ENCODE measurements at places on chromosomes 11 and 22.

- no peak for DNase-seq
Observed at GRCh38 chr11:87451395-87451794, 413.7 kb downstream of the TMEM135 start.

DNA sequence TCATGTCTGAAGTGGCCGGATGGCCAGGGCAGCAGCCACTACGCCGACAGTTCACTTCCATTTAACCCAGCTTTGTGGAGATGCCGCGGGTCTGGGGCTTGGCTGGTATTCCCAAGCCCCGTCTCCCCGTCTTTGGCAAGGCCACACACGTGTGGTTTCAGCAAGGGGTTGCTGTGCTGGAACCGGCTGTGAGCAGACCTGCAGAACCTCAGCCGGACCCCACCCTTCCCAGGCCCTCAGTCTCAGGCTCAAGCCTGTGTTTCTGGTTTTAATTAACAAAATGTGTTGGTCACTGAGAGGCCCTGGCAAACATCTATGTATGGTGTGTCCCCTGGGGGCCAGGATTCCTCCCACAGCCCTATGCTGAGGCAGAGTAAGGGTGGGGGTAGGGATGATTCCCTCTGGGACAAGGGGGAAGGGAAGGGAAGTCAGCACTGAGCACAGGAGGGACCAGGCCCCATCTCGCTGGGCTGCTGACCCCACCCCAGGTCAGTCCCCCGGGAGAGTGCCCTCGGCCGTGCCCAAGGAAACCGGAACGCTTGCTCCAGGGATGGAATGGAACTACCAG is 9.3 kb downstream of the OSBPL5 start:
- DNase-seq: no peak

GRCh38 chr22:47808236-47808635 is 1045.8 kb downstream of the TBC1D22A start:
- DNase-seq: no peak

- no peak for DNase-seq
Observed at GRCh38 chr11:111834432-111835163, 36.8 kb downstream of the ALG9 start.

GRCh38 chr22:39265143-39265886 is 20.5 kb upstream of the PDGFB start:
- DNase-seq: no peak

DNA sequence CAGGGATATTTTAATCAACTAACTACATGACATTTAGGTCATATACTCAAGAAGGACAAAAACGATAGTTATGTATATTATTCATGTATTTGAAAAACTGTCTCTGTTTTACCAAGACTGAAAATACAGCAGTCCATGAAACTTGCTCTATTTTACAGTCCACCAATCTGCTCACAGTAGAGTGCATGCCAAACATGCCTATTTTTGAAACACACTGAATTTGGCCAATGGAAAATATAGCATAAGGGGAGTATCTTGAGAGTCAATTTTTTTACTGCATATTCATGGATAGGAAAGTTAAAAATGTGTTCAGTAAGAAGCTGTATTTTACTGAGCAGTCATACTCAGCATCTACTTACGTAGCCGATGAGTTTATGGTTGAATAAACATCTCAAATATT is 621.2 kb upstream of the CHORDC1 start:
- no peak for DNase-seq

GRCh38 chr11:78361228-78361627 is 56.4 kb downstream of the GAB2 start:
- DNase-seq: no peak

- no peak for DNase-seq
Observed at GRCh38 chr22:49726701-49727101, 101.0 kb downstream of the BRD1 start.

DNA sequence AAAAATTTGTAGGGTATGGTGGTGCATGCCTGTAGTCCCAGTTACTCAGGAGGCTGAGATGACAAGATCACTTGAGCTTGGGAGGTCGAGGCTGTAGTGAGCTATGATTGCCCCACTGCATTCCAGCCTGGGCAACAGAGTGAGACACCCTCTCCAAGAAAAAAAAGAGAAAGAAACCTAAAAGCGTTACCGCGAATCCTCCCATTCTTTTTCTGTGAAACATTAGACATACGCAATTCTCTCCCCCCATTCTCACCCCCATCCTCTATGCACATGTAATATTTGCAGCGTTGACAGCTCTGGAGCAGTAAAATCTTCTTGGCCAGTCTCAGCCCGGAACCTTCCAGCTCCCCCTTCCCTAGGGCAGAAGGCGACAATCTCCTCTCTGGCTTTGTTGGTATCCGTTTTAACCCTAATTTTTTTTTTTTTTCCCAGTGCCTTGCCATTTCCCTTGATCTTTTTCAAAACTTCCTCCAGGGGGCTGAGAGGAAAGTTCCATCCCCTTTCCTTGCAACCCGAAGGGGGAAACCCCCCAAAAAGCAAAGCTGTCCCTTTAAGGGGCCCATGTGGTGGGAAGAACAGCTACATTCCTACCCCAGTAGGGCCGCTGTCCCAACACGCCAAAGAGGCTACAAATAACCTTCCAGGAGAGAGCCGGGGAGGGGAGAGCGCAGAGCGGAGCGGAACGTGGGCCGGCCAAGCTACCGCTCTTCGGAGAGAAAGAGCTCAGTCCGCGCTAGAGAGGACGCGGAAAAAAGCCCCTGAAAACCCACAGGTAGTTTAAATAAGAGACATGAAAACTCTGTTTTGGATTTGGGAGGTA is 1.9 kb downstream of the LRP4 start:
- peak; percentile 33 for DNase-seq

GRCh38 chr11:79152511-79152910 is 288.3 kb downstream of the TENM4 start:
- DNase-seq: no peak

- DNase-seq: no peak
Observed at GRCh38 chr11:19777039-19777376, 64.4 kb downstream of the NAV2 start.

- no peak for DNase-seq
Observed at GRCh38 chr11:73969991-73970800, 12.4 kb downstream of the UCP2 start.

DNA sequence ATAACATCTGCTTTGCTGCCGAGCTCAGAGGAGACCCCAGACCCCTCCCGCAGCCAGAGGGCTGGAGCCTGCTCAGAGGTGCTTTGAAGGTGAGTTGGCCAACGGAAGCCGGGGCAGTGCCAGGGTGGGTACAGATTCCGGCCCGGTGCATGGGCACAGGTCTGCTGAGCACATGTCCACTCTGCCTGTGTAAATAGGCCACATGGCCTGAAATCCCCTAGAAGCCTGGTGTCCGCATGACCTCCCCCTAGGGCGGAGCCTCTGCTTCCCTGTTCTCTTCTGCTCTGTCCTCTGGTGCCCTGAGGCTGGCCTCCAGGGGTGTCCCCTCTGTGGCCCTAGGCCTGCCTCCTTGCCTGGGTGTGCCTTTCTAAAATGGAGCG is 19.6 kb upstream of the TXNRD2 start:
- no peak for DNase-seq

- DNase-seq: no peak
Observed at GRCh38 chr11:13233173-13233745, 44.3 kb upstream of the BMAL1 start.

- DNase-seq: no peak
Observed at GRCh38 chr11:64862987-64863390, 15.4 kb downstream of the EHD1 start.

GRCh38 chr11:34308049-34308912 is 49.5 kb downstream of the ABTB2 start:
- no peak for DNase-seq

DNA sequence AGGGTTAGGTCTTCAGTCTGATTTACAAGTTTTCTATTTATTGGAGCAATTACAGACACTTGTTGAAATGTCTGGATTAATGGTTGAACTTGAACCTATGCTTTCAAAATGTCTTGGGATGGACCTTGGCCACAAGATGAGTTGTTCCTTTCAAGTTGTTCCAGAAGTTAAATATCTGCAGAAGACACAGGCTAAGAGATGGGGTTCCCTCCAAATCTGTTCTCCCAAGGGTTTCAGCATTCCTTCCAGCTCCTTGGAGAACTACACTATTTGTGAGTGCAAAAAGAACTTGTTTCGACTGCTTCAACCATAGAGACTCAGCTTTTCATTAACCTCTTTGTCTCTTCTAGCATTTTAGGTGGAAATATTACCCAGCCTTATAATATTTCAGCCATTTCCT is 189.0 kb upstream of the BLID start:
- no peak for DNase-seq

DNA sequence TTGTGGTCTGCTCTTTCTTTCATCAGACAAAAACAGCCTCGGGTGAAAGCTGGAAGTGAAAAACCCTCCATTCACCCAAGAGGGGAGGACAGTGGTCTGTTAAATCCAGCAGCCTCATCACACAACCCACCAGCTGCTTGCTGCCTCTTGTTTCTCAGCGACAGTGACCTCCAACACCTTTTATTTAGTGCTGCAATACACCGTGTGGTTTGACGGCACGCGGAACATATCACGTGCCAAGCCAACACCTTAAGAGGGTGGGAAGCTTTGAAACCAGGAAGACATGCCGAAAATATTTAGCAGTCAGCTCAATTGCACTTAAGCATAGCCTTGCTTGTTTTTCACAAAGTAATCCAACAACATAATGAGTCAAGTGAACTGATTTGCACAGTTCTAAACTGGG is 39.8 kb upstream of the POGLUT3 start:
- no peak for DNase-seq

- no peak for DNase-seq
Observed at GRCh38 chr11:64132191-64132771, 33.6 kb downstream of the MACROD1 start.

GRCh38 chr11:19714022-19714386 is 1.4 kb downstream of the NAV2 start:
- no peak for DNase-seq

GRCh38 chr11:7672960-7673723 is at the start of gene CYB5R2:
CYB5R2 (minus strand) TSS chr11:7673500; CDS start chr11:7672825, 675 bp downstream.
- DNase-seq: no peak

DNA sequence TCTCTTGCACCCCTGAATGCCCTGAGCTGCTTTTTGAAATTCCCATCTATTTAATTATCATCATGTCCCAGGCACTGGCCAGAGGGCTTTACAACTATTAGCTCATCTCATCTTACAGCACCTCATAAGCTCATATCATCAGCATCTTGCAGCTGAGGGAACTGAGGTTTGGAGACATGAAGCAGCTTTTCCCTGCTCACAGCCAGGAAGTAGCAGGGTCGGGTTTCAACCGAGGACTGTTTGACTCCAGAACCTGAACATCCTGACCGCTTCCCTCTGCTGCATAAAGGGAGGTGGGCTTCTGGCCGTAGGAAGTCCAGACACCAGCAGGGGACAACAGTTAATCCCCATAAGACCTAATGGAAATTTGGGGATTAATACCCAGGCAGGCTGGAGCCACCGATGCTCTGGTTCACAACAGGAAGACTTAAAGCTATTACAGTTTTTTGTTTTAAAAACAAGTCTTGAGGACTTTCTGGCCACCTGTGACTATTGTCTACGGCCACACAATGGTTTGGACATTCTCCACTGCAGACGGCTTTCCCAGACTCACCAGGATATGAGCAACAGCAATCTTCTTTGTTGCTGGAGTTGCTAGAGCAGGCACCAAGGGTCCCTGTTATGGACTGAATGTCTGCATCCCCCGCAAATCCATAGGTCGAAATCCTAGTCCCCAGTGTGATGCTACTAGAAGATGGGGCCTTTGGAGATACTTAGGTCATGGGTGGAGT is 47.4 kb downstream of the CHST1 start:
- no peak for DNase-seq

GRCh38 chr22:45131749-45132148 is 32.0 kb upstream of the NUP50 start:
- no peak for DNase-seq

- DNase-seq: no peak
Observed at GRCh38 chr11:68021167-68021787, 9.2 kb upstream of the NDUFS8 start.

DNA sequence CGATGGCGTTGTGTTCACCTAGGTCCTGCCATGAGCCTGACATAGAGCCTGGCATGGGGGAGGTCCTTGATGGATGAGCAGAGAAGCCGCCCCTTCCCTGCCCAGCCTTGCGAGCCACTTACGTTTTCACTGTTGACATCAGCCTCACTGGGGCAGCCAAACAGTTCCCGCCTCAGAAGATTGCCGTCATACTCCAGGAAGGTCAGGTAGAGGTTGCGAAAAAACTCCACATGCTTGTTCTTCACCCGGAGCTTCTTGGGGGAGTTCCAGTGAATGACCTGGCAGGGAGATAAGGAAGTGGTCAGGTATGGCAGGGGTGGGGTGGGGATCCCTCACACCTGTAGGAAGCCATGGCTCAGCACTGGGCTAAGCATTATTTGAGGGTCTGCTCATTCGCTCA is 279.3 kb upstream of the SYN3 start:
- no peak for DNase-seq

GRCh38 chr22:19598054-19598855 is 74.0 kb upstream of the CLDN5 start:
- peak; percentile 4 for DNase-seq

GRCh38 chr11:111206472-111206871 is 39.1 kb upstream of the POU2AF2 start:
- no peak for DNase-seq

DNA sequence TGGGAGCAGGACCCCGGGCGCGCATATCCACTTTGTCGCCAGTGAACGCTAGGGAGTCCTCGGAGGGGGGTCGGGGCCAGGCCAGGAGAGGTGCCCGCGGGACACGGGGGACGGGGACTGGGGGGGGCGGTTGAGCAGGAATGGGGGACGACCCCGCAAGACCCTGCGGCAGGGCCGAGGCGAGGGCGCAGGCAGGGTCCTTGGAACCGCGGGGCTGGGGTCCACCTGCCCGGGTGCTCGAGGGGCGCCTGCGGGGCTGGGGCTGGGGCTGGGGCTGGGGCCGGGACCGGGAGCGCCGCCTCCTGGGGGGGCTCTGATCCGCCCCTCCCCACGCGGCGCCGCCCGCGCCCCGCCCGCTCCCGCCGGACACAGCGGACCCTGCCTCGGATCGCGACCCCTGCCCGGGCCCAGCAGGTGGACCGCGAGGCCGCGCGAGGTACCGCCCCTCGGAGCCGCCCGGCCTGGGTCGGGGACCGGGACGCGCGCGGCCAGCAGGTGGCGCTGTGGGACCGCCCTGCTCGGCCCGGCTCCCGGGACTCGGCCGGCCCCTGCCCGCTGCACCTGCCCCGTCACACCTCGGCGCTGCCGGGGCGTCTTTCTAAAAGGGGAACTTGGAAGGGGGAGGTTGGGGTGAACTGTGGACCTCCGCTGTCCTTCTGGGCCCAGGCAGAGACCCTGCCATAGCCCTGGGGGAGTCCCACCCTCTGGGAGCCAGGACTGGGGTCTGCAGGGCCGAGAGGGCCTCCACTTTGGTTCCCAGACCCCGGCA is 11.0 kb downstream of the CRELD2 start:
- peak; percentile 72 for DNase-seq

- no peak for DNase-seq
Observed at GRCh38 chr11:133619397-133619796, 87.1 kb upstream of the OPCML start.

DNA sequence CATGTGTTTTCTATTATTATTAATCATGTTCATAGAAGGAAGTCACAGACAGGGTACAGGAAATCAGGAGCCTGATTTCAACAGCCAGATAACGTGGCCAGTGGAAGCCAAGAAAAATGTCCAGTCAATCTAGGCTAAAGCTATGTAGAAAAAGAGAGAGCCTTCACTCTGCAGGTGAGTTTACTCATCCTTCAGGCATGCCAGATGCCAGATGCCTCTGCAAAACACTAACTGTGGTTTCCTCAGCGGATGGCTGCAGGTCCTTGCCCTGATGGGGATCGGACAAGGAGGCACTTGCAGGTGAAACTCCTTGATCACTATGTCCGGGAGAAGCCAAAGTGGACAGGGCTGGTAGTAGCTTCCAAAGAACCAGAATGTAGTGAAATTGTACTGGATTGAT is 962.3 kb upstream of the RAG2 start:
- no peak for DNase-seq

All from LoVo (cell line).